ENCODE measurements at places on chromosomes 7 and 10. TPM values are rescaled to one million over a fixed set of nuclear protein-coding genes. Genes with fewer than 3 reads are reported as not detected.

GRCh38 chr7:16883918-16884317 is 2.1 kb upstream of the AGR3 start:
- DNase-seq, result no peak
- no peak overlapping the region for H3K27ac ChIP-seq
- no peaks in the 10 kb centered on the region for H3K4me1 ChIP-seq
- no peak overlapping the region for H3K4me3 ChIP-seq
- no peaks in the 10 kb centered on the region for H3K27me3 ChIP-seq

- no peaks in the 10 kb centered on the region for H3K27me3 ChIP-seq
- H3K36me3 ChIP-seq, result peaks cover 15% of the 10 kb centered on the region
- no peaks in the 10 kb centered on the region for H3K4me1 ChIP-seq
- H3K4me3 ChIP-seq, result no peak overlapping the region
These were observed 18.9 kb downstream of the BAG3 start for GRCh38 chr10:119669975-119670640.

DNA sequence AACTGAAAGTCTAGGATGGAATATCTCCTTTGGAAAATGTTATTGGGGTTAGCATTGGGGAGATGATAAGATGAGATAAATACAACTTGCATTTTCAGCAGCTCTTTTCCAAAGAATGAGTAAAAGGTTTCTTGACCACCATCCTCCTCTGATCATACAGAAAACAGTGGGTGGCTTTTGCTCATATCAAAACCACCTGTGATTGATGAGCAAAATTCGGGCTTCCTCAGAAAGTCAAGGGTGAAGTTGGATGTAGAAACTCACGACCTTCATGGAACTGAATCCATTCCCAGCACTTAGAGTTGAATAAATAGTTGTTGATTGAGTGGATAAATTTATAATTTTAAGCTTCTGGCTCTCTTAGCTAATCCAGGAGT is 158.4 kb downstream of the DNAJB6 start:
- no peak overlapping the region for H3K27ac ChIP-seq
- H3K36me3 ChIP-seq, result no peaks in the 10 kb centered on the region
- H3K4me1 ChIP-seq, result peaks cover 18% of the 10 kb centered on the region

- H3K4me1 ChIP-seq, result peaks cover 4% of the 10 kb centered on the region
- H3K27me3 ChIP-seq, result no peaks in the 10 kb centered on the region
- H3K27ac ChIP-seq, result no peak overlapping the region
- H3K36me3 ChIP-seq, result peaks cover 3% of the 10 kb centered on the region
- no peak overlapping the region for H3K4me3 ChIP-seq
These were observed 26.4 kb downstream of the PARP12 start for GRCh38 chr7:140036224-140036962.

- H3K27ac ChIP-seq, result no peak overlapping the region
- no peaks in the 10 kb centered on the region for H3K36me3 ChIP-seq
- no peaks in the 10 kb centered on the region for H3K4me1 ChIP-seq
- no peak for DNase-seq
- H3K4me3 ChIP-seq, result no peak overlapping the region
- no peaks in the 10 kb centered on the region for H3K27me3 ChIP-seq
These were observed 15.2 kb upstream of the LRRTM3 start for GRCh38 chr10:66910671-66911070.

GRCh38 chr10:126155528-126155927 is 232.7 kb downstream of the ADAM12 start:
- H3K27ac ChIP-seq, result no peak overlapping the region
- no peaks in the 10 kb centered on the region for H3K27me3 ChIP-seq
- no peak overlapping the region for H3K4me3 ChIP-seq
- H3K36me3 ChIP-seq, result no peaks in the 10 kb centered on the region
- no peaks in the 10 kb centered on the region for H3K4me1 ChIP-seq
- no peak for DNase-seq

DNA sequence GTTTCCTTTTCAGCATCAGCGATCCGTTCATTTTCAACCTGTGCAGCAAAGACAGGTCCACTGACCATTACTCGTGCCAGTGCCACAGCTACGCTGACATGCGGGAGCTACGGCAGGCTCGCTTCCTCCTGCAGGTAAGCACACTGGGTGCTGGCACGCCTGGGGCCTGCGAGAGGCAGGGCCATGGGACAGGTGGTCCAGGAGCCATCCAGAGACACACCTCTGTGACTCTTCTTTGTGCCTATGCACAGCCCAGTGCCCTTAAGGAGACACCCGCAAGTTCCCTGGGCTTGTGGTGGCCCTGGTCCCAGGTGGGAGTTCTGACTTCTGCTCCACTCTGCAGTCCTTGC is 42.2 kb downstream of the LRRC18 start:
- no peak overlapping the region for H3K27ac ChIP-seq
- peaks cover 26% of the 10 kb centered on the region for H3K36me3 ChIP-seq
- H3K4me1 ChIP-seq, result no peaks in the 10 kb centered on the region
- DNase-seq, result no peak

GRCh38 chr10:6128591-6129251 is 39.9 kb downstream of the RBM17 start:
- peaks cover 24% of the 10 kb centered on the region for H3K4me1 ChIP-seq
- H3K4me3 ChIP-seq, result no peak overlapping the region
- H3K36me3 ChIP-seq, result no peaks in the 10 kb centered on the region
- no peak for DNase-seq

DNA sequence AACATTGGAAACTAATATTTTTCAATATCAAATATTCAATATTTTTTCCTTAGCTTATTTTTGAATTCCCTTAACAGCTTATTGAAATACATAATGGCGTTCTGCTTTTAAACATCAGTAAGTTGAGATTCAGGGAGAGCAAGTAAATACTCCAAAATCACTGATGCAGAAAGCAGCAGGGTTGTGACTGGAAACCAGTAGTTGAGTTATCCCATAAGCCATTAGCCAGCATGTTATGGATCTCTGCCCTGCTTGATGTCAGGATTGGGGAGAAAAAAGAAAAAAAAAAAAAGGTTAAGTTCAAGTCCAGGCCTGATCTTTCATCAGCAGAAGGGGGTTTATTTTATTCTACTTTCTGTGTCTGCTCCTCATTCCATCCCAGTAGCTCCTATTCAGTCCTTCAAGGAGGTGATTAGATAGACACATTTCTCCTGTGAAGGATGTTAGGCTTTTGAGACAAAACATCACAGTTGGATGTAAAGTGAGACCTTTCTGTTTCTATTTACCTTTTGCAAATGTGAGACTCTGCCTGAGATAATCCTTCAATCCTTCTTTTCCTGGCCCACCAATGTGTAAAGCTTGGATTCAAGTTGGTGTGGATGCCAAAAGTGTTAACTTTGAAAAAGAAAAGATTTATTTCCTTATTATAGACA is 110.9 kb upstream of the HDAC9 start:
- no peaks in the 10 kb centered on the region for H3K4me1 ChIP-seq
- no peak overlapping the region for H3K4me3 ChIP-seq
- no peak overlapping the region for H3K27ac ChIP-seq
- no peaks in the 10 kb centered on the region for H3K36me3 ChIP-seq

DNA sequence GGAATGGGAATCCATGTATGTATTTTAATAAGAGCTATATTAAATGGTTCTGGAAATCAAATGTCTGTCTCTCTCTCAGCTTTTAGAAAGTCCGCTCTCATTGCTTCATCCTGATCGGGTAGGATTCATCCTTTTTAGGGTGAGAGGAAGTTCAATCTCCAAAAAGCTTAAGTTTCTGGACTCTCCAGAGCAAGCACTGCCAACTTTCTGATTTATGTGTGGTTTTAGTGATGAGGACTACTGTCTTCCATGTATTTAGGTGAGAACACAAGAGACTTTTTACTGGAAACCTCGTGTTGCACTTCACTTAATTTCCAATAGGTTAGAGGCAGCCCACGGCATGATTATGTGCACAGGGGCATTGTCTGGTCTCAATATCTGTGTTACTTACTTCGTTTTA is 267.9 kb downstream of the SUGCT start:
- DNase-seq, result no peak
- no peaks in the 10 kb centered on the region for H3K36me3 ChIP-seq
- H3K4me3 ChIP-seq, result no peak overlapping the region
- no peak overlapping the region for H3K27ac ChIP-seq
- no peaks in the 10 kb centered on the region for H3K4me1 ChIP-seq

- no peak overlapping the region for H3K4me3 ChIP-seq
- H3K27me3 ChIP-seq, result no peaks in the 10 kb centered on the region
- H3K36me3 ChIP-seq, result no peaks in the 10 kb centered on the region
- no peak overlapping the region for H3K27ac ChIP-seq
- H3K4me1 ChIP-seq, result no peaks in the 10 kb centered on the region
- DNase-seq, result no peak
These were observed 33.8 kb downstream of the TBATA start for GRCh38 chr10:70751356-70751755.

- no peak overlapping the region for H3K27ac ChIP-seq
- no peak overlapping the region for H3K4me3 ChIP-seq
- H3K27me3 ChIP-seq, result no peaks in the 10 kb centered on the region
These were observed 304.1 kb downstream of the IPMK start for GRCh38 chr10:57963546-57963945.

- no peak overlapping the region for H3K27ac ChIP-seq
- H3K4me1 ChIP-seq, result no peaks in the 10 kb centered on the region
- H3K36me3 ChIP-seq, result no peaks in the 10 kb centered on the region
- no peak for DNase-seq
- no peak overlapping the region for H3K4me3 ChIP-seq
These were observed 60.0 kb upstream of the CYP2C18 start for GRCh38 chr10:94623572-94623971.

- no peaks in the 10 kb centered on the region for H3K27me3 ChIP-seq
- H3K36me3 ChIP-seq, result no peaks in the 10 kb centered on the region
- no peak overlapping the region for H3K4me3 ChIP-seq
- H3K27ac ChIP-seq, result no peak overlapping the region
These were observed 128.5 kb downstream of the PLCE1 start for GRCh38 chr10:94122211-94122610.

DNA sequence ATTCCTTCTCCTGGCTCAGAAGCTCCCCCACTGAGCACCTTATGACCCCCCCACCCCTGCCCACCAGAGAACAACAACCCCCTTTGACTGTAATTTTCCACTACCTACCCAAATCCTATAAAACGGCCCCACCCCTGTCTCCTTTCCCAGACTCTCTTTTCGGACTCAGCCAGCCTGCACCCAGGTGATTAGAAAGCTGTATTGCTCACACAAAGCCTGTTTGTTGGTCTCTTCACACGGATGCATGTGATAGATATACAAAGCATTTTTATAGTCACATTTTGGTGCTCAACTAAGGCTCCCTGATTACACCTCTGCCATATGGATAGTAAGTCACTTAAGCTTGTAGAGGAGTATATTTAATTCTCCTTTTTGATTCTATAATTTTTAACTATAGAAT is 985.8 kb downstream of the REEP3 start:
- H3K36me3 ChIP-seq, result no peaks in the 10 kb centered on the region
- no peak for DNase-seq
- no peak overlapping the region for H3K27ac ChIP-seq
- H3K4me1 ChIP-seq, result no peaks in the 10 kb centered on the region
- H3K27me3 ChIP-seq, result no peaks in the 10 kb centered on the region

- no peaks in the 10 kb centered on the region for H3K27me3 ChIP-seq
- H3K4me3 ChIP-seq, result no peak overlapping the region
- DNase-seq, result no peak
- H3K4me1 ChIP-seq, result no peaks in the 10 kb centered on the region
These were observed 857.8 kb downstream of the KCNMA1 start for GRCh38 chr10:76779796-76780301.

- DNase-seq, result no peak
- H3K4me1 ChIP-seq, result peaks cover 21% of the 10 kb centered on the region
- H3K27me3 ChIP-seq, result no peaks in the 10 kb centered on the region
- H3K36me3 ChIP-seq, result no peaks in the 10 kb centered on the region
- peak overlapping the region; percentile 61 for H3K27ac ChIP-seq
These were observed 1.7 kb downstream of the ESYT2 start for GRCh38 chr7:158827411-158828132.

GRCh38 chr10:58806970-58807628 is 294.4 kb downstream of the BICC1 start:
- no peak overlapping the region for H3K27ac ChIP-seq
- H3K4me3 ChIP-seq, result no peak overlapping the region
- no peaks in the 10 kb centered on the region for H3K36me3 ChIP-seq
- no peak for DNase-seq

- H3K4me3 ChIP-seq, result no peak overlapping the region
- no peak for DNase-seq
- no peak overlapping the region for H3K27ac ChIP-seq
- H3K4me1 ChIP-seq, result no peaks in the 10 kb centered on the region
These were observed 124.4 kb downstream of the PIP4K2A start for GRCh38 chr10:22589851-22590514.

GRCh38 chr7:9217204-9217603 is 783.8 kb downstream of the NXPH1 start:
- no peaks in the 10 kb centered on the region for H3K4me1 ChIP-seq
- H3K36me3 ChIP-seq, result no peaks in the 10 kb centered on the region
- H3K27me3 ChIP-seq, result no peaks in the 10 kb centered on the region

- no peak for DNase-seq
- H3K36me3 ChIP-seq, result no peaks in the 10 kb centered on the region
- no peaks in the 10 kb centered on the region for H3K27me3 ChIP-seq
- no peak overlapping the region for H3K27ac ChIP-seq
- no peak overlapping the region for H3K4me3 ChIP-seq
These were observed 12.8 kb upstream of the YAE1 start for GRCh38 chr7:39553436-39553835.

DNA sequence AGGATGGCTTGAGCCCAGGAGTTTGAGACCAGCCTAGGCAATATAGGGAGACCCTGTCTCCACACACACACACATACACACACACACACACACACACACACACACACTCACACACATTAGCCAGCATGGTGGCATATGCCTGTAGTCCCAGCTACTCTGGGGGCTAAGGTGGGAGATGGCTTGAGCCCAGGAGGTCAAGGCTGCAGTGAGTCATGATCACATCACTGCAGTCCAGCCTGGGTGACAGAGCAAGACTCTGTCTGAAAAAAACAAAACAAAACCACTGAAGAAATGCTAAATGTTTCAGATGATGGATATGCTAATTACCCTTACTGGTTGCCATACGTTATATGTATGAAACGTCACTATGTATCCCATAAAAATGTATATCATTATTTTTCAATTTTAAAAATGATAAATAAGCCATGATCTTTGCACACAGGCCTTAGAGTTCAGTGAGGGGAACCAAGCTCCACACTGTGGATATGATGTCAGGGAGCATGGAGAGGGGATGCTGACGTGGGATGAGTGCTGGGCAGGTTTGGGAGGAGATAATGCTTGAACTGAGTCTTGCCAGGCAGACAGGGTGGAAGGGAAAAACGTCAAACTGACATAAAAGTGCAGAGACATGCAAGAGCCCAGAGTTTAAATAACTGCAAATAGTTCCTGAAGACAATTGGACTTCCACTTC is 45.9 kb upstream of the ARHGAP12 start:
- H3K27ac ChIP-seq, result no peak overlapping the region
- no peaks in the 10 kb centered on the region for H3K27me3 ChIP-seq
- no peak overlapping the region for H3K4me3 ChIP-seq

GRCh38 chr10:6312636-6313035 is 109.9 kb downstream of the PFKFB3 start:
- H3K27ac ChIP-seq, result no peak overlapping the region
- H3K36me3 ChIP-seq, result no peaks in the 10 kb centered on the region
- no peaks in the 10 kb centered on the region for H3K4me1 ChIP-seq

- H3K27ac ChIP-seq, result no peak overlapping the region
- no peak overlapping the region for H3K4me3 ChIP-seq
- no peaks in the 10 kb centered on the region for H3K36me3 ChIP-seq
- no peaks in the 10 kb centered on the region for H3K27me3 ChIP-seq
These were observed 48.8 kb downstream of the DNAJC1 start for GRCh38 chr10:21954690-21955089.

Gene CDK6
- total RNA-seq, result 110 TPM

Gene SPDYE9
- not detected for total RNA-seq

Gene SPDYE5
- total RNA-seq, result not detected

Gene PDLIM1
- total RNA-seq, result 527 TPM

Gene LRRD1
- not detected for total RNA-seq

Gene EN2
- total RNA-seq, result not detected

Gene PDCD11
- total RNA-seq, result 66.5 TPM

Gene NPC1L1
- total RNA-seq, result 0.08 TPM

Gene CREM
- total RNA-seq, result 51.3 TPM

Gene GRM3
- 0.21 TPM for total RNA-seq

Gene THSD7A
- 0.03 TPM for total RNA-seq

Gene PLXDC2
- 0.31 TPM for total RNA-seq

Gene SYNPO2L
- total RNA-seq, result 2.3 TPM

Gene COL13A1
- total RNA-seq, result not detected

Gene SPDYE6
- total RNA-seq, result not detected

All from GM12878 (cell line).